Activated CD8-positive, alpha-beta memory T cell treated with anti-CD3 and anti-CD28 coated beads for 1 hour (primary cell): ENCODE measurements at places on chromosomes 4 and X.

DNA sequence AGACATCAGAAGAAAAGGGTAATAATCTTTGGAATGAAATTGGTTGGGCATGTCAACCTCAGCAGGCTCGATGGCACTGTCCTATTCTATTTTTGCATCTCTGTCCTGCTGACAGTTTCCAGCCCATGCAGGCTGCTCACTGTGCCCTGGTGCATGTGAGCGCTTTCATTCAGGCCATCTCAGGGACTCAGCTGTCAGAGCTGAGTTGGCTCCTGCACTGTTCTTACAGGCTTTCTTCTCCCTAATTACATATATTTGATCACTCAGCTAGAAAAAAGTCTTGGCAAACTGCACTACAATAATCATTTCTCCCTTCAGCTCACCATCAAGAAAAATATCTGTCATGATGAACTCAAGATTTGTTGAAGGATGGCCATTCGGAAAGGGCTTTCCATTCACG, 84.7 kb downstream of the RASL11B start:
- DNase-seq, result no peak

- DNase-seq, result no peak
These were observed 123.1 kb upstream of the GRIA3 start for GRCh38 chrX:123060986-123061385.

DNA sequence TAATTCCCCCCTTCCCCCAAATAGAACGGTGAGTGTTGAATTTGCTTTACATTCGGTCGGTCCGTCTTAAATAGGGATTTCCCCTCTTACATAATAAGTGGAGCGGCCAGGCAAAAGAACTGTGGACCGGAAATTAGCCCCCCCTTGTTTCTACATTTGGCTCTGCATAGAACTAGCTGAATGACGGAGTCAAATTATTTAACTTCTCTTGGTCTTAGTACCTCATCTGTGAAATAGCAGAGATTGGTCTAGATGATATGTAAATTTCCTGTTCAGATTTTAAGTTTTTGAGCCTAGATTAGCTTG, 1.3 kb downstream of the SPATA18 start:
- DNase-seq, result no peak

DNA sequence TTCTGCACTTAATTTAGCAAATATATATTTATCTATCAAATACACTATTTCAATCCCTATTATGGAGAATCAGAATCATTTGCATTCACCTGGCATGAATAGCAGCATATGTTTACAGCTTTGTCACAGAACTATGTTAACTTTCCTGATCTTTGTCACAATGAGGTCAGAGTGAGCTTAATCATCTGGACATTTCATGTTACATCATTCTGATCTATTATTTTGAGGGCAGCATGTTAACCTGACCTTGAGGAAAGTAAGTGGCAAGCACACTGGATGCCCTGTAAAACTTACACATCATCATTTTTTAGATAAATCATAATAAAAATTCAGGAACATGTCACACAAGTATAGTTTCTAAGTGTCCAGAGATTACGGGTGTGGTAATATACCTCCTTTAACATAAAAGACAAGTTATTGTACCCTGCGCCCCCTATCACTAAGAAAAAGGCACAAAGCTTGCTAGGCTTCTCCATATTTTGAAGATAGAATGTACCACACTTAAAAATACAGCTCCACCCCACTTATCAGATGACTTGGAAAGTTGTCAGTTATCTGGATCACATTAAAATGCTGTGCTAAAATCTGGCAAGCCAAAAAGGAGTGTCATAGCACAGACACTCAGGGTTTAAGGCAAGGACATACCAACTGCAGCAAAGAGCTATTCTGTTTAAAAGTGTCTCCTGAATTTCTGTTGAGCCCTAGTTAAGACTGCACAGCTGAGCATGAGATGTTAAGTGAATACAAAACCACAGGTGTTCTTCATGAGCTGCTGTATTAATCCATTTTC, 182.7 kb upstream of the FAT4 start:
- no peak for DNase-seq

- no peak for DNase-seq
These were observed 697.4 kb downstream of the TRAM1L1 start for GRCh38 chr4:116387937-116388474.

GRCh38 chr4:174332741-174333493, 49.2 kb downstream of the CEP44 start:
- DNase-seq, result no peak

- no peak for DNase-seq
These were observed 194.2 kb upstream of the SLITRK2 start for GRCh38 chrX:145623453-145623852.

DNA sequence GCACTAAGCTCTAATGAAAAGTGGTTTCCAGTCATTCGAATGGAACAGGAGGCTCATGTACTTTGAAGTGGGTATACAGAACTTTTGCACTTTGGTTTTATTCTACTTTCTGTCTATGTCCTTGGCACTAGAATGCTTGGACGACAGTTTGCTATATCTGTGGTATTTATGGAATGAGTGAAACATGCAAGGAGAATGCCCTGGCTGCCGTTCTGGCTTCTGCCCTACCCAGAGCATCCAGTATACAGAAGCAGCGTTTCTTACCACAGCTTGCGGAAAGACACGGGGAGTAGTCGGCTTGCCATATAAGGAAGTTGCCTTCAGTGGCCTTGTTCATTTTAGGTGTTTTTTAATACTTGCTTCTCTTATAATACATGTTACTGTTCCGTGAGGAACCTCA, 98.0 kb downstream of the TBL1X start:
- DNase-seq, result no peak

DNA sequence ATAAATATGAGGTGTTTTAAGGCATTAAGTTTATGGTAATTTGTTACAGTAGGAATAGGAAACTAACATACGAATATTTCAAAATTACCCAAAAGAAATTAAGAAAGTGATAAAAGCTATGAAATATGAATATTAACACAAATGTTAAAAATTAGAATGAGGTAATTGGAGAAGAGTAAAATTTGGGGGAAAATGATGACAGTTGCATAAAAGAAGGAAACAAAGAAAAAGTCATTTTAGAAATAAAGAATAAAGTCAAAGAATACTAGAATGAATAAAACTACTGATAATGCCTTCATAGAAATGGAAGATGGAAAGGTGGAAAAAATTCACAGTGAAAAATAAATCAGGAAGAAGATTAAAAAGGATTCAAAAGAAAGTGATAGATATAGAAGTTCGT, 522.9 kb upstream of the NR3C2 start:
- DNase-seq, result no peak

GRCh38 chrX:31058284-31058683, 13.6 kb downstream of the FTHL17 start:
- DNase-seq, result no peak

DNA sequence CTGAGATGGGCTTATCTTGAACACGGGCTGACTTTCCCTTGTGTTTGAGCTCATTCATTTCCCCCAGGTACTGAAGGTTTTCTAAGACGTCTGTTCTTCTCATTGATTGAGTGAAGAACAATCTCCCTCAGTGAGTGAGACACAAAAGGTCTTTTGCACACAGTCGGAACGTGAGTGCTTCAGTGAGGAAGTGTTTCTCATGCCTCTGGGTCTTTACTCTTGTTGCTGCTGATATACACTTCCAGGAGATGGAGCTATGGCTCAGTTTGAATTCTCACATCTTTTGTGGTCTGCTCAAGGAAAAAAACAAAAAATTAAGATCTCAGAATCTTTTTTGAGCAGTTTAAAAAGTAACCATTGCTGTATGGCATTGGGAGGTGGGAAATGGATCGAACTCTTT, 981.9 kb upstream of the TENM3 start:
- no peak for DNase-seq

GRCh38 chrX:68851082-68851481, 22.3 kb downstream of the EFNB1 start:
- DNase-seq, result no peak

DNA sequence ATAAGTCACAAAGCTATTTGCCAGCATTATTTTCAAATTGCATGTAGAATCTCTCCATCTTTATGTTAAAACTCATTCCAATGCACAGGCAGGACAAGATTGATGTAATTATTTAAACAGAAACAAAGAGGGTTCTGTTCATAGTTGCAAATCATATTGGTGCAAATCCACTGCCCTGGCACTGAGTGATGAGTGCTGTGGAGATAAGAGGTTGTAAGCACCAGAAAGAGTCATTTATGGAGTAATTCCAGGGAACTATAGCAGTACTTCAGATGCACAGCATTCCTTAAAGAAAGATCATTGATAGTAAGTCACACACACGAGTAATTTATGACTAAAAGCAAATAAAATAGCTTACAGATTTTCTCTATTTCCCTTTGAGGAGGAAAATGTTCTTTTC, 337.7 kb upstream of the CTSO start:
- DNase-seq, result no peak

DNA sequence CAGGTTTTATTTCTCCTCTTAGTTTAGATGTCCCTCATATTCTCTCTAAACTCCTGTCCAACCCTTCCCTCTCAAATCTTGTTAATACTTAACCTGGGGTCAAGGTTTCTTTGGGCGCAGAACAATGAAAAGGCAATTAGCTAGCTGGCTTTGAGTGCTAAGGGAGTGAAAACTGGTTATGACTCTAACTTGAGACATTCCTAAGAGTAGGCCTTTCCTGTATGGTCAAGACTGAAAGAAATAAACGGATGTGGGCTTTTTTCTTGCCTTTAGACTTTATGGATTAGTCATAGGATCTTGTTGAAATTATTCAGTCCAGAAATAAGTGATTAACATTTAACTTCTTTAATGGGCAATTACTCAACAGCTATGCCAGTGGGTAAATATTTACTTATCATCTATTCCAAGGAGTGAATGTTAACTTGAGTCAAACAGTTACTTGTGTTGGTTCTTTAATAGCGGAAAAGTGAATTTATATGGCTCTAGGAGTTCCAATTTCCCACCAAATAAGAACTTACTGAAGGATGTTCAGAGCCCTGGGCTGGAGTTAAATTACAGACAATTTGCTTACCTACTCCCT, 141.7 kb upstream of the SCML1 start:
- no peak for DNase-seq

DNA sequence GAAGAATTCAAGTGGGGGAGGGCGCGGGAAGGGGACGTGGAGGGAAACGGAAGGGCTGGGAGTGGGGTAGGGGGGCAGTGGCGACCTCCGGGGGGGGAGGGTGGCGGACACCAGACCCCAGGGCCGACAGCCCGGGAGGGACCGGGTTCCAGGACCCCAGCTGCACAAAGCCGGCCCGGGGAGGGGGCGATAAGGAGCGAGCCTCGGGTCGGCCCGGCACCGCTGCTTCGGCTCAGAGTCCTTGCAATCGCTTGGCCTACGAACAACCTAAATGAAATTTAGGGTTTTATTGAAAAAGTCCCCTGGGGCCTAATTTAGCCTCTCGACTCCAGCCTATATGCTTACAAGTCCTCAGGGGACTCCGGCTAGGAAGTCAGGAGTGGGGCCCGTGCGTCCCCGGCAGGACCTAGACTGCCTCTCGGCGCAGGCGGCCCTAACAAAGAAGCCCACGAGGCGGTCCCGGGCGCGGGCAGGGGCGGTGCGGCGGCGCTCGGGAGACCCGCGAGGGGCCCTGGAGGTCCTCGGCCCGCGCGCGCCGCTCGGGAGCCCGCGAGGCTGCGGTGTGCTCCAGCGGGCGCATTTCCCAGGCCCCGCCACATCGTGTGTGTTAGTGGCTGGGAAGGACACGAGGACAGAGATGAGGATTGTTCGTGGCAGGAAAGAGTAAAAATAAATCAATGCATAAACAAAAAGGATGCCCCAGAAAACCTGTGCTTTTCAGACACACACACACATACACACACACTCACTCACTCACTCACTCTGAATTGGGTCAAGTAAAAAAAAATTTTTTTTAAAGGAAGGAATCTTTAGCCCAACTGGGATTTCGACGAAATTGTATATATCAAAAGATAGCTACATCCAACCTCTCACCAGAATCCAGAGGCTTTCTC, 70.0 kb downstream of the MGST2 start:
- DNase-seq, result no peak

DNA sequence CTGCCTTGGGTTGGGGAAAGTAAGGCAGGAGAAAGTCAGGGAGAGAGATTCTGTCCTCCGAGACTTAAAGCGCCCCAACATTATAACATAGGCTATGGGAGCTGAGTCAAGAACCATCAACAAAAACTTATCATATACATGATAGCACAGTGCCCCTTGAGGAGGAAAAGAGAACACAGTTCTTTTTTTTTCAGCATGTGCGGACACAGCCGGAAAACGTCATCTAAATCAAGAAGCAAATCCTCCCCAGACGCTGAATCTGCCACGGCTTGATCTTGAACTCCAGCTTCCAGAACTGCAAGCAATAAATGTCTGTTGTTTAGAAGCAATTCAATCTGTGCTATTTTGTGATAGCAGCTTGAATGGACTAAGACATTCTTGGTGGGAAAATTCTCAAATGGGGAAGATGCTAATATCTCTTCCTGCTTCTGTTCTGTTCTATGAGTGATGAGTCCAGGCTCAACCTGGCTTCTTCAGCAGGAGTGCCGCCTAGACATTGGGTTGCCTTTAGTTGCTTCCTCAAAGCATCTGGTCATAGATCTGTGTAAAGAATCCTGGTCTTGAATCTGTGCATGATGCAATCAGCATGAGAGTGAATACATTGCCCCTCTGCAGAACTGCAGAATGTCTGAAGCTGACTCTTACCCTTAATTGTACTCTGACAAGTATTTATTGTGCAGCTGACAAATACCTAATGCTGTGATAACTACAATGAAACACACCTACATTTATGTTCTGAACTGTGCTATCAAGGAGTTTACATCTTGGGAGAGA, 549.8 kb upstream of the PRKX start:
- DNase-seq, result no peak

GRCh38 chrX:68354879-68355628, 78.2 kb downstream of the OPHN1 start:
- DNase-seq, result no peak

GRCh38 chr4:3786196-3786869, 20.1 kb downstream of the ADRA2C start:
- DNase-seq, result no peak

GRCh38 chrX:100829730-100830129, 9.5 kb downstream of the CSTF2 start:
- DNase-seq, result no peak

GRCh38 chr4:129446074-129446473, 350.1 kb downstream of the C4orf33 start:
- DNase-seq, result no peak

DNA sequence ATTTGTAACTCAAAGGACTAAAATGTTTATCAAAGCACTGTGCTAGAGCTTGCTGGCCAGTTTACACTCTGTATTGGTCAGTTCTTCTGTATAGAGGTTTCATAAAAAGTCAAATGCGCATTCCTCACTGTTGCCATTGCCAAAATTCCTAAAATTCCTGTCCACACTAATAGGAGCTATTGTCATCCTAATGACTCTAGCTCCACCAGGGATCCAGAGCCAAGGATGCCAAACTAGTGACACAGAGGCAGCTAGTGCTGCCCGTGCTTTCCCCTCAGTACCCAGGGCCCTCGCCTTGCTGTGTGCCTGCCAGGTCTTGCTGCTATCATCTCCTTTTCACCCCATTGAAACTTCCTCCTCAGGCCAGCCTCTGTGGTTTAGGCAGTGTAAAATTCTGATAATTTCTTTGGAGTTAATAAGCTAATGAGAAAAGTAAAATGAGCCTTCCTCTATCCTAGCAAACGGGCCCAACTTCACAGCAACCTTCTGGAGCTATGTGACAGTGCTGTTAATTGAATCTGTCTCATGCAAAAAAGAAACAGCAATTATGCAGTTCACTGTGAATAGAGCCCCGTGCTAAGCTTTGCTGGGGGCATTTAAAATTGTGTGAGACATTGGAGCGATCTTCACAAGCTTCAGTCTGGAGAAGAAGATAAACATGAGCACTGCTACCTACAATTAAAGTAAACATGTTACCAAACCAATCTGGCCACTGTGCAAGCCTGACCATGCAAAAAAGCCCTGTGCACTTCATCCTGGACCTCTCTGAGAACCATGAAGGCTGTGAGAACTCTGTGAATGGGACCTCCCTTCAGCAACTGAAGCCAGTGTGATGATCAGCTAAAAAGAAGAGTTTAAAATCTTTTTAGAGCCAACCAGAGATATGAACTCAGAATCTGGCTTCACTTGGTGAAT, 43.1 kb upstream of the FGF2 start:
- DNase-seq, result no peak
